ENCODE measurements at places on chromosomes 16 and 17. TPM values are rescaled to one million over a fixed set of nuclear protein-coding genes. Genes with fewer than 3 reads are reported as not detected.

DNA sequence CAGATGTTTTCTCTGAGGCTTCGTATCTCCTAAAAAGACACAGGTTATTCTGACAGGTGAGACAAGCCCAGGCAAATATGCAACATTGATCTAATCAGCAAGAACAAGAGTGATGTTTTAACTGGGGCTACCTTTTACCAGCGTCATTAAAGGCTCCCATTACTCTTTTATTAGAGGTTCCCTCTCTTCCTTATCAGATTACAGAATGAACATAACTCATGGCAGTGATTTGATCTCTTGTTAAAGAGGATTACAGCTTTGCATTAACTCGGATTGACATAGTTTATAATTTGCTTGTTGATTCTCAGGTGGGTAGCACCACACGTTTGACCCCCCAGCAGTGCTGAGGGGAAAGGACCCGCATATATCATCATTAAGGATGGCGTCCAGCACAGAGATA, 90.5 kb downstream of the AATF start:
- DNase-seq = no peak

- no peak for DNase-seq
These were observed 28.6 kb downstream of the EPN2 start for GRCh38 chr17:19265755-19266154.

DNA sequence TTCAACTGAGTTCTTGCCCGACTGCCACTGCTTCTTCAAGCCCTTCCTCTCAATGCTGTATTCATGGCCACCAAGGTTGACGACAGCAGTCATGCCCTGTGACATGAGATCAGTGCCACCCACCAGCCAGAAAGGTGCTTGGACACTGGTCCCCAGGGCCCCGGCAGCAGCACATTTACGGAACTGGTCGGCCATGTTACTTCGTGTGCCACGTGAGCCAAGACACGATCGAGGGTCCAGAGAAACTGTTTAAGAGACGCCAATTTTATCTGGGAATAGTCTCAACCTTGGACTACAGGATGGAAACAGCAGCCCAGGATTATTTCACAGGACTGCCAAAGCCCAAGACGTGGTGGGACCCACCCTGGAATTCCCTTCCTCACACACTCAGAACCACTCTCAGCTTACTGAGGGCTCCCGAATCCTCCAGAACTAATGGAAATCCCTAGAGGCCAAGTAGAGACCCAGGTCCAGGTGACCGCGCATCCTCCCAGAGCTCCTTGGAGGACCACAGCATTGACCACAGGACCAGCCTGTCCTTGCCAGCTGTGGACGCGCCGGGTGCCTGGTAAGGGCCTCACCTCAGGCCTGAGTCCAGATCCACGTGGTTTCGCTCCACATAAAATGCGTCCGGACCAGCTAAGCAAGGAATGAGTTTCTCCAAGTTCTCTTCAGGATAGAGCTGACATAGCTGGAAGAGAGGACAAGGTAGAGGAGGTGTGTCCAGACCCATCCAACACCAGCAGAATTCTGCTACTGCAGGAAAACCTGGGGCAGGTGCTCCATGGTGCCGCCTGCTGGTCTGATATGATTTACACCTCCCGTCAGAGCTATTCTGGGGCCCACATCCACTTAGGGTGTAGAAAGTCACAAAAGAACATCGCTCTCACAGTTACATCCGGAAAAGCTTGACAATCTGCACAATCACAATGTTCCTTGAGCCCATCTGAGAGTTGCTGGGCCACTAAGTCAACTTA, 28.2 kb downstream of the MAP1LC3B start:
- DNase-seq = no peak

GRCh38 chr16:88298833-88299745, 83.7 kb upstream of the ZNF469 start:
- no peak for DNase-seq

- DNase-seq = no peak
These were observed 114.9 kb upstream of the TBX2 start for GRCh38 chr17:61284746-61285145.

- no peak for DNase-seq
These were observed 13.1 kb upstream of the ZFHX3 start for GRCh38 chr16:73060892-73061490.

- DNase-seq = no peak
These were observed 4.4 kb downstream of the NOL3 start for GRCh38 chr16:67174706-67175231.

GRCh38 chr16:9966569-9967157, 215.6 kb downstream of the GRIN2A start:
- DNase-seq = no peak

DNA sequence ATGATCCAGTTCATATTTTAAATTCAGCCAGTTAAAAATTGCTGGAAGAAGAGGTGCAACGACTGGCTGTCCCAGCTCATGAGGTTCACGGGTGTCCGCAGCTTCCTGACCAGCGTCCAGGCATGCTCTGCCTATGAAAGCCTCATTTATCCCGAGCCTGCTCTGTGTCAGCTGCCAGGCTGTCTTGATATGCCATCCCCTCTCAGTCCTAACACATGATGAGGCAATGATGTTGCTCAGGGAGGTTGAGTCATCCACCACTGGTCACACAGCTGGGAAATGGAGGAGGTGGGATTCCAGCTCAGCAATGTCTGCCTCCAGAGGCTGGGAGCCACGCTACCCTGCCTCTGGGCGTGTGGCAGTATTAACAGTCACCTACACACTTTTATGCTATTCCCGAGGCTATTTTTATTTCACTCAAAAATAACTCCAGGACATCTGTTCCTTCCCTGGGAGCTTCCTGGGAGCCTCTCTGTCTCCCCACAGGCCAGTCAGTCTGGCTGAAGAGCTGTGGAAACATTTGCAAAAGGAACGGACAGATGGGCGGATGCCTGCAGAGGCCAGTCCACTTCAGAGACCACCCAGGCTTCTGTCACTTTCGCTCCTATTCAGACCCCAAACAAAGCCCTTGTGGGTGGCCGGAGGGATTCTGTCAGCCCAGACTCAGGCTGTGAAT, 22.5 kb downstream of the RAB11FIP4 start:
- no peak for DNase-seq

DNA sequence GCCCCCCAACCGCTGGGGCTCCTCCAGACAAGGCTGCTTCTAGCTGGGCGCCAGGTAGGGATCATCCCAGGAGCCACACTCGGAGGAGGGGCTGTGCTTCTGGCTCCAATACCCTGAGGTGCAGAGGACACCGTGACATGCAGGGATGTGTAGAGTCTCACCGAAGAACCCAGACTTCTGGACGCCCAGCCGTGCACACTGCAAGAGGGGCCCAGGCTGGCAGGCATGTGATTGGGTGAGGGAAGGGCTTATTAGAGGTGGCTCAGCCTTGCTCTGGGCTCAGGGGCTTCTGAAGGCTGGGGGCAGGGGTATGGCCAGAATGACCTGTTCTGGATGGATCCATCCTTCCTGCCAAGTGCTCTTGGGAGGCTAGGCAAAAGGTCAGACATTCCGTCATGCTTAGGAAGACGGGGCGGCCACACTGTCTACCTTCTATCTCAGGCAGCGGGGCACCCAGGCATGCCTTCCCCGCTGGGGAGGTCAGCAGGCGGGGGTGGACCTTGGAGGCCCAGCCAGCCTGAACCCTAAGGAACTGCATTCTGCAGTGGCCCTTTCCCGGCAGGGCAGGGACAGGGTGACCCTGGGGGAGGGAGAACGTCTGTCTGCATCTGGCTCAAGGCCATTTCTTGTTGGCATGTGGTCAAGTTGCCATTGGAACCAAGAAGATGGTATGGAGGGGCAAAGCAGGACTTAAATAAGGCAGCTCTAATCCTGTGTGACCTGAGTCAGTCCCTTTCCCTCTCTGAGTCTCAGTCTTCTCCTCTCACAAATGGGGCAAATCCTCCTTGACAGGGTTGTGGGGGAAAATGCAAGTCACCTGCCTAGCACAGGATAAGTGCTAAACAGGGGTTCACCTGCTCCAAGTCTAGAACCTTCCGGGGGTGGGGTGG, 5.8 kb upstream of the ADGRG1 start:
- no peak for DNase-seq

DNA sequence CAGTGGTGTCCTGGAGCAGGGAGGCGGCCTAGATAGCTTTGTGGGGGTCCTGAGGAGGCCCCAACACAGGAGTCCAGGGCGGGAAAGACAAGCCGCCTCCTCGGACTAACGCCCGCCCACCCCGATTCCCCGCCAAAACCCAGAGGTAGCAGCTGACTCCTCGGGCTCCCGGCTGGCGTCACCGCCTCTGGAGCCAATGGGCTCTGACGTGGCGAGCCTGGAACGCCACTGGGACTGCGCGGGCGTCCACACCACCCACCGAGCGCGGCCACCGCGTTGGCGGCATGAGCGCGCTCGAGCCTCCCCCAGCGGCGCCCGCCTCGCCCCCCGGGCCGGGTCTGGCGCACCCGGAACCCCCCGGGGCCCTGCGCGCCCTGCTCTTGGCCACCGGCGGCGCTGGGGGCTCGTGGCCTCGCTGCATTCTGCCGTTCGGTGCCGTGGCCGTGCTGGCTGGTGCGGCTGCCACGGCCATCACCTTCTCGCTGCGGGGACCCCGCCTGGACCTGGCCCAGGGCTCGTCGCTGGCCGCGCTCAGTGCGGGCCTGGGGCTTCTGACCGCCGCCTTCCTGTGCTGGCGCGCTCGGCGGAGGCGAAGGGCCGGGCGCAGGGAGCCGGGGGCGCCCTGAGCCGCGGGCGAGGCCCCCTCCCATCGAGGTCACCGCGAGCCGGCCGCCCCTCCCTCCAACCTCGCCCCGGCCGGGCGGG, 3.4 kb upstream of the NTN3 start:
- DNase-seq = no peak

- DNase-seq = no peak
These were observed 116.1 kb downstream of the METRNL start for GRCh38 chr17:83195330-83196023.

DNA sequence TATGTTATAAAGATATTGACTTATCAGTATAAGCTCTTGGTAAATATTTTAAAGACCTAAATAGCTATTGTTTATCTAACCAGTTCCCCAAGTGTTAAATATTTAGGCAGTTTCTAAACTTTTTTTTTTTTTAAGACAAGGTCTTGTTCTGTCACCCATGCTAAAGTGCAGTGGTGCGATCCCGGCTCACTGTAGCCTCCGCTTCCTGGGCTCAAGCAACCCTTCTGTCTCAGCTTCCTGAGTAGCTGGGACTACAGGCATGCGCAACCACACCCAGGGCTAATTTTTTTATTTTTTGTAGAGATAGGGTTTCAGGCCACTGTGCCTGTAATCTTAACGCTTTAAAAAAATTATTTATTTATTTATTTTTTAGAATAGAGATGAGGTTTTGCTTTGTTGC, 43.5 kb downstream of the SNX29 start:
- no peak for DNase-seq

- no peak for DNase-seq
These were observed 34.4 kb downstream of the SLC7A5 start for GRCh38 chr16:87834668-87835473.

Gene TP53TG3F
- total RNA-seq = not detected

Gene SP6
- 1.6 TPM for total RNA-seq

Gene PPL
- 28.8 TPM for total RNA-seq

Gene TEX19
- total RNA-seq = 0.38 TPM

Gene SAMD14
- total RNA-seq = 5.9 TPM

Gene KRTAP2-2
- total RNA-seq = not detected

Gene TBC1D3I
- 0.46 TPM for total RNA-seq

Data from H1 (cell line).